Mesothelial cell of epicardium (in vitro differentiated cells): ENCODE measurements at places on chromosomes 16 and 17.

- no peak for DNase-seq
Measured at GRCh38 chr16:77897831-77898605, 109.7 kb downstream of the VAT1L start.

- no peak for DNase-seq
Measured at GRCh38 chr16:3304370-3304769, 860 bp downstream of the TIGD7 start.

DNA sequence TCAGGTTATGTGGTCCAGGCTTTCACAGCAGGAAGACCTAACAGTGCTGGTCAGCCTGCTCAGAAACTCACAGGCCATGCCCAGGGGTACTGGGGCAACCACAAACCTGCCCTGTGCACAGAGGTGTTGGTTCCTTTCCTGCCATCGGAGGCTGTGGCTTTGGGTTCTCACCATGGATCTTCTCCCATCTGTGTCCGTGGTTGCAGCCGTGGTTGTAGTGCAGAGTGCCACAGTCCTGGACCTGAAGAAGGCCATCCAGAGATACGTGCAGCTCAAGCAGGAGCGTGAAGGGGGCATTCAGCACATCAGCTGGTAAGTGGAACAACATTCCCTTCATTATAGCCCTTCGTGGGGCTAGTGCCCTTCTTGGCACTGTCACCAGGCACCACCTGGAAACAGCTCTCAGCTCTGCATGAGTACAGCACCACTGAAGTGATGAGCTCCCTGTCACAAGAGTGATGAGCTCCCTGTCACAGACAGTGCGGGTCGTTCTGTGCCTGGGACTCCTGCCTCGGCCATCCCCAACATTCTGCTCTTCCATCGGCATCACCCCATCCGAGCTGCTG lies 2.0 kb downstream of the SNRNP25 start:
- DNase-seq: no peak

GRCh38 chr16:75483222-75483621 lies 12.0 kb downstream of the CHST6 start:
- DNase-seq: no peak
